ENCODE measurements at places on chromosomes 13 and 19. TPM values are rescaled to one million over a fixed set of nuclear protein-coding genes. Genes with fewer than 3 reads are reported as not detected.

TEX26 gene
- not detected for total RNA-seq

TNNI3 gene
- total RNA-seq: not detected

DNA sequence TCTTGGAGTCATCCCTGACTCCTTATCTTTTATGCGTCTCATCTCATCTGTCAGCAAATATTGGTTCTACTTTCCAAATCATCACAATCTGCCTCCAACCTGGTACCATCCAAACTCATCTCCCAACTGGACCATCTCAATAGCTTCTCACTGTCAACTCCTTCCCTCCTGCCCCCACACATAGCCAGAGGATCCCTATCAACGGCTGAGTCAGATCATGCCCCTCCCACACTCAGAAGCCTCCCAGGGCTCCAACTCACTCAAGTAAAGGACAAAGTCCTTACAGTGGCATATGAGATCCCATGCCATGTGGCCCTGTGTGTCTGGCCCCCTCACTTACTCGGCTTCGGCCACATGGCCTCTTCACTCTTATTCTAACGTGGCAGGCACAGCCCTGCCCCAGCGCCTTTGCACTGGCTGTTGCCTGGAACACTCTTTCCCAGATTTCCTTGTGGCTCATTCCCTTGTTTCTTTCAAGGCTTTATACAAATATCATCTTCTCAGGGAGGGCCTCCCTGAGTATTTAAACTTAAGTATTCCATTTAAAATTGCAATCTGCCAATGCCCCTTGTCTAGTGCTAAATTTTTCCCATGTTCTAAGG is 4.3 kb downstream of the SPRED3 start:
- peak; percentile 34 for DNase-seq

CEACAM16 gene
- not detected for total RNA-seq

- DNase-seq: no peak
These were observed 32.7 kb downstream of the ALG5 start for GRCh38 chr13:36966404-36966803.

GRCh38 chr13:43389983-43390382 is 366.6 kb downstream of the DNAJC15 start:
- no peak for DNase-seq

SELENOV gene
- not detected for total RNA-seq

- DNase-seq: no peak
These were observed 188.2 kb downstream of the KCNRG start for GRCh38 chr13:50203256-50203941.

OSCAR gene
- 0.76 TPM for total RNA-seq

SHANK1 gene
- 0.25 TPM for total RNA-seq

GRCh38 chr19:5718579-5719273 is 1.2 kb downstream of the LONP1 start:
- DNase-seq: peak; percentile 87

DNA sequence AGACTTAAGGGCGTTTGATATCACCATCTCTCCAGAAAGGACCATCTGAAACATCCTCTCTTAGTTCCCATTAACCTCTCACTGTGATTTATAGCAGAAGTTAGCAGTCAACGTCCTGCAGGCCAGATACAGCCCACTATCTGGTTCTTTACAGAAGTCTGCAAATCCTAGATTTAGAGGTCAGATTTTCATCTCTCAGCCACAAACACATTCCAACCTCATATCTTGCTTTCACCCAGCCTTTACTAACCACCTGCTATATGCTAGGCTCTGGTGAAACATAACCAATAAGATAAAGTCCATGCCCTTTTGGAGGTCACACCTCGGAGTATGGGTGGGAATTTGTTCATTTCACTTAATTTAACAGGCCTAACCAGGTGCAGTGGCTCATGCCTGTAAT is 76.8 kb upstream of the CACNA1A start:
- no peak for DNase-seq

DNA sequence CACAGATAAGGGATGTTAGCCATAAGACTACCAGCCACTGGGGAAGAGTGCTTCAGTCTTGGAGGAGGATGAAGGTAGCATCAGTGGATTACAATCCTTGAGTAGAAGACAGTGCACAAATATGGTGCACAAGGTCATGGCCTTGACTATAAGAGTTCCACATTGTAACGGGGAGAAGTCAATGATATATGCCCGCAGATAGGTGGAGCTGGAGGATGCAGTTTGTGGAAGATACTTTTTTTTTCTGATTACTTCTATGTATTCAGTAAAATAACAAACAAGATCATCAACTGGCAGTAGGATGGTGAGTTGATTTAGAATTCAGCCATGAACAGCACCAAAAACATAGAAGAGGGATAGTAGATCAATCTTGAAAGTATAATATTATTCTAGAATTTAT is 926.8 kb upstream of the MIR17HG start:
- DNase-seq: no peak

ZNF8 gene
- total RNA-seq: 5.8 TPM

- DNase-seq: no peak
These were observed 632.8 kb upstream of the KLF12 start for GRCh38 chr13:74767050-74767449.

IGSF23 gene
- not detected for total RNA-seq

KLF16 gene
- 25.6 TPM for total RNA-seq

DNA sequence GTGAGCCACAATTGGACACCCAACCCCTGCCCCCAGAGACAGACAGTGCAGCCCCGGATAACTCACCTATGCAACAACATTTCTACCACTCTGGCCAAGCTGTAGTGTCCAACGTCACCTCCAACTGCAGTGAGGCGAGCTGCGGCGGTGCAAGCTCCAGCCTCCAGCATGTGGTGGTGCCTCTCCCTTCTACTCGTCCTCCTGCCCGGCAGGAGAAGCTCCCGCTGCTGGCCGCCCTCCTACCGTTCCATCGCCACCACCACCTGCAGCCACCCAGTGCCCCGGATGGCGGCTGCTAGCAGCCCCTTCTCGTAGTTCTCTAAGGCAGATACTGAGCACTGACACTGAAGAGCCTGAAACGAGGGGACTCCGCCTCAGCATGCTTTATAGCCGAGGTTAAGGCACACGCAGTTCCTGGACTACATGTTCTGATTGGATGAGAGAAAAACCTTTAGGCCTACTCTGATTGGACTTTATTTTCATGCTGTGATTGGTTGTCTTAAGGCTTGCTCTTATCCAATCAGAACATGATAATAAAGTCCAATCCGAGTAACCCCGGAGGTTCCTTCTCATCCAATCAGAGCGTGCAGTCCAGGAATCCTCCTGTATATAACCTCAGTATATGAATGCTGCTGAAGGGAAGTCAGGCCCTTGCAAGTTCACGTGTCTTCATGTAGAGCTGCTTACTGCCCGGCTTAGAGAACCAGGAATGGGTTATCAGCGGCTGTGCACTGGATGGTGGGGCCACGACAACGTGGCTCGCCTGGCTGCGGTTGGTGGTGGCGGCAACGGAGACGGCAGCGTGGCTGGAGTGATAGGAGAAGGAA is 63.5 kb downstream of the TUBA3C start:
- no peak for DNase-seq

FFAR1 gene
- not detected for total RNA-seq

GRCh38 chr13:31224963-31225559 is 25.3 kb downstream of the B3GLCT start:
- no peak for DNase-seq

- DNase-seq: no peak
These were observed 34.5 kb upstream of the FAM216B start for GRCh38 chr13:42746866-42747265.

- DNase-seq: no peak
These were observed 9.2 kb upstream of the SERP2 start for GRCh38 chr13:44364345-44365000.

DNA sequence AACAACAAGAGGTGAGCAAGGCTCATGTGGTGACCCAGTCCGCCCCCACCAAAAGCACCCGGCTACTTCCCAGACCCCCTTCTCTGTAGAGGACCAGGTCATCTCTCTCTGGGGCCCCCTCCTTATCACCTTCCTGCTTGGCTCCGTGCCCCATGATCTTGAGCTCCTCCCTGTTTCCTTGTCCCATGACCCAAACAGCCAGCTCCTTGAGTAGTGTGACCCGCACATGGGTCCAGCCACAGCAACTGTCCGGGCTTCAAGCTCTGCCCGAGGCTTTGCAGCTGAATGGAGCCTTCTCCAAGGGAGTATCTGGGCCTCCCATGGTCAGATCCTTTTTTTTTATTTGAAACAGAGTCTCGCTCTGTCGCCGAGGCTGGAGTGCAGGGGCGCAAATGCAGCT is 61.8 kb downstream of the MYO9B start:
- no peak for DNase-seq

- no peak for DNase-seq
These were observed 617 bp downstream of the SKA3 start for GRCh38 chr13:21175656-21176214.

PNMA8A gene
- not detected for total RNA-seq

MBOAT7 gene
- total RNA-seq: 53.8 TPM

DNA sequence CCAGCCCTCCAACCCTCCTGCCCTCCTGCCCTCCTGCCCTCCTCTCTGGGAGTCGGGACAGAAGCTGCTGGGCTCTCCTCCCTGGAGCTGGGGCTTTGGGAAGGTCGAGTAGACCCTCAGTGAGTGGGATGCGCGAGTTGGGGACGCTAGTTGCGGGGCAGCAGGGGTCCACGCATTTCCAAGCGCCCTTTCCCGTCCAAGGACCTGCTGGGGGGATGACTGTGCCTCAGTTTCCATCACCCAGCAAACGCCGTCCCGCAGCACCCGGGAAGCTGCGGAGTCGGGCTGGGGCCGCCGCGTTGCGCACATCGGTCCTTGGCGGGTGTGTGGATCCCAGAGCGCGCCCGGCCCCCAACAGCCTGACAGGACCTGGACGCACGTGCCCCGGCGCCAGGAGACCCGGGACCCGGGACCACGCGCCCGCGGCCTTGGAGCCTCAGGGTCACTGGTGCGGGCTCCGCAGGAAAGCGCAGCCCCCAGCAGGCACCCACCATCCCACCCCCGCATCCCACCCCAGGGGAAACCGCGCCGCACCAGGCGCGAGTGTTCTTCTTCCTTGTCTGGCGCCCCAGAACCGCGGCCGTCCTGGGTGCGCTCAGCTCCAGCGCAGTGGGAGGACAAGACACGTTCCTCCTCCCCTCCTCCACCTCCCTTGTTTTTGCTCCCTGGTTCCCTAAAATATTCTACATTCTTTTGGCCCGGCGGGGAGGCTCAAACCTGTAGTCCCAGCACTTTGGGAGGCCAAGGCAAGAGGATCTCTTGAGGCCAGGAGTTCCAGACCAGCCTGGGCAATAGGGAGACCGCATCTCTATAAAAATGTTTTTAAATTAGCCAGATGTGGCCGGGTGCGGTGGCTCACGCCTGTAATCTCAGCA is 9.2 kb downstream of the ONECUT3 start:
- DNase-seq: no peak

LGALS4 gene
- 0.72 TPM for total RNA-seq

CLEC17A gene
- total RNA-seq: 0.60 TPM

All from activated CD8-positive, alpha-beta T cell treated with anti-CD3 and anti-CD28 coated beads for 36 hours (primary cell).